NCI-H345 (cell line): ENCODE measurements at places on chromosomes 13 and 19.
A peak's percentile ranks its signal among the peaks of the same experiment; 100 is the strongest.

DNA sequence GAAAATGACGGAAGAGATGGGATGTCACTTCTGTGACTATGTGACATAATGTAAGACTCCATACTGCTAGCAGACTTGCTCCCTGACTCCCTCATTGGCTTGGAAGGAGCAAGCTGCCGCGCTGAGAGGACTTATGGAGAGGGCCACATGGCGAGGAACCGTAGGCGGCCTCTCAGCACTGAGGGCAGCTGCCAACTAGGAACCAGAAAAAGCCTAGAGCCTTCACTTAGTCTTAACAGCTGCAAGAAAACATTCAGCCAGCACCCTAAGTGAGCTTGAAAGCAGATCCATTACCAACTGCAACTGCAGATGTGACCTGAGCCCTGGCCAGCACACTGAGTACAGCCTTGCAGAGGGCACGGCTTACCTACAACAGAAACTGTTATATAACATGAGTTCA lies 33.9 kb downstream of the USP12 start:
- no peak for DNase-seq

GRCh38 chr19:35741203-35741515 lies 1.1 kb downstream of the IGFLR1 start:
- no peak for DNase-seq

DNA sequence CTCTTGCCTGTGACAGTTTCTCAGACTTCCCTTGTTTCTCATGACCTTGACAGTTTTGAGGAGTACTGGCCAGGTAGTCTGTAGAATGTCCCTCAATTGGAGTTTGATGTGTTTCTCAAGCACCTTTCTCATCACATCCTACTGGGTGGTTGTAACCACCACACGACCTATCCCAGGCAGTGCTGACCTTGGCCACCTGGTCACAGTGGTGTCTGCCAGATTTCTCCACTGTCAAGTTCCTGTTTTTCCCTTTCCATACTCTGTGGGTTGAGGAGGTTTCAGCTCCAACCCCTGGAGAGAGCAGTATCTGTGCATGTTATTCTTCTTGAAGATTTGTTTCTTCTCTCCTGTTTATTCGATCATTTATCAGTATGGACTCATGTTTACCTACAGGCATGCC lies 8.4 kb upstream of the UPF3A start:
- no peak for DNase-seq

DNA sequence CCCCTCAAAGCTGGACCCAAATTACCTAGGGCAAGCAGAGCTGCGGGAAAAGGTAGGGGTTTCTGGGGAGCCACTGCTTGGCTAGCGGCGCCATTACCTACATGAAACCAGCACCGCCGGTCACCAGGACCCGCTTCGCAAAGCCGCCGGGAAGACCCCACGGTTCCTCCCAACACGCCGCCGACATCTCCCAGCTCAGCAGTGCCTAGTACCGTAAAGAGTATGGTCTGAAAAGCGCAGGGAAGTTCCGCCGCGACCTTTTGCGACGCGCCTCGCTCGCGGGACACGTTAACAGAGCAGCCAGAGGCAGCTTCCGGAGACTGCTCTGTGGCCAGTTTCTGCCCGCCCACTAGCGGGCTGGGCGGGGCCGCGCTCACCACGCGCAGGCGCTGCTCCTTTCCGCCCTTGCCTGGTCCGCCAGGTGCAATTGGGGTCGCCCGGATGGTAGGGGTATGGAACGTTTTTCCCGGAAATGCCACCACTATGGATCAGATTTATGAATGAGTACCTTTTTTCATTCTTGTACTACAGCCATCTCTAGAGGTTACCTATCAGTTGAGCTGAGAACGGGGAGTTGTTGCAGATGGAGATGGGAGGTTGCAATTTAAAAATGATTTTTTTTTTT lies at the start of gene TGDS:
TGDS (minus strand) TSS at position 203 of the 625 bp plus-strand sequence; CDS start at position 187, 16 bp downstream.
- DNase-seq, result peak; percentile 93

DNA sequence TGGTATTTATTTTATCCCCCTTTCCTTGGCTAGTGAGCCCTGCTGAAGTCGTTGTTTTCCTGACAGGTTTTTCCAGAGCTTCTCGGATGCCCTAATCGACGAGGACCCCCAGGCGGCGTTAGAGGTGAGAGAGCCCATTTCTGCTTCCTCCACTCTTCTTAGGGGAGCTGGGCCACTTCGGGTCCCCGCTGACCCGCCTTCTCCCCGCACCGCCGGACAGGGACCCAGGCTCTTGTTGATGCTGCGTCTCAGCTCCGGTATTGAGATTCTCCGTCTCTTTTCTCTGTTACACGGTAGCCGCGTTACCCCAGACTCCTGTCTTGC lies 306 bp downstream of the SUGT1 start:
- no peak for DNase-seq

- DNase-seq, result peak; percentile 23
Measured at GRCh38 chr19:21848706-21849105, 12.7 kb upstream of the ZNF43 start.

- DNase-seq, result no peak
Measured at GRCh38 chr19:55472463-55472862, 4.0 kb upstream of the ZNF628 start.

DNA sequence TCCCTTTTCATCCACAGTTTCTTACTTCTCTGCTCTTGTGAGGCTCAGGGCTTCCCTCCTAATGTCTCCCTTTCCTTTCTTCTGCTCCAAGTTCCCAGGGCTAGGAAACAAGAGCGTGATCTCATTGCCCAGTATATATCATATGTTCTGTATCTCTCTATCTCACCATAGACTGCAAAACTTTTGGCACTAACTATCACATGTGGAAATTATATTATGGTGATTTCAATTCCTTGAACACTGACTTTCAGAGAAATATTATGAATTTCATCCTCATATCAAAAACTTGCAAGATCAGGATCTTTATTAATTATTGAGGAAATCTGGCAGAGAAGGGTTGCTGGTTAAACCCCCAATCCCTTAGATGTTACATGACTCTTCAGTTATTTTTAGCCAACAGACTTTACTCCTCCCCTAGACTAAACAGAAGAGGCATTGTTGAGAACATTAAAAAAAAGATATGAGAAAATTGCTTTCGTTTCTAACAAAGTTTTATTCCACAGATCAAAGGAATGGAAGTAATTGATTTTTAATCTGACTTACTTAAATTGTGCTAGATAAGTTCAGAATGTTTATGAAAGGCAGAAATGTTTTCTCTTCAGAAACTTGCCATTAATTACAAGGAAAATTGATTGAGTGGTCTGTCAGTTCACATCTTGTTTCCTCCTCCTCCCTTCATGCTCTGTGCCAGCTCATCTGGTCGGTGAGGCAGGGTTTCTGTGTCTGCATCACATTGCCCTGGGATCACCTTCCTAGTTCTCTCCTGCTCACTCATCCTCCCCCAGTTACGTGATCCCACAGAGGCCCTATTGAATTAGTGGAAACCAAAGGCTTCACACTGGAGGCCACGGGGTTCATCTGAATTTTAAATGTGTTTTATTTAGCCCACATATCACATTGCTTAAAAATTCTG lies 378.5 kb downstream of the LMO7 start:
- no peak for DNase-seq

- DNase-seq, result no peak
Measured at GRCh38 chr19:18306888-18307260, 16.0 kb downstream of the LSM4 start.

DNA sequence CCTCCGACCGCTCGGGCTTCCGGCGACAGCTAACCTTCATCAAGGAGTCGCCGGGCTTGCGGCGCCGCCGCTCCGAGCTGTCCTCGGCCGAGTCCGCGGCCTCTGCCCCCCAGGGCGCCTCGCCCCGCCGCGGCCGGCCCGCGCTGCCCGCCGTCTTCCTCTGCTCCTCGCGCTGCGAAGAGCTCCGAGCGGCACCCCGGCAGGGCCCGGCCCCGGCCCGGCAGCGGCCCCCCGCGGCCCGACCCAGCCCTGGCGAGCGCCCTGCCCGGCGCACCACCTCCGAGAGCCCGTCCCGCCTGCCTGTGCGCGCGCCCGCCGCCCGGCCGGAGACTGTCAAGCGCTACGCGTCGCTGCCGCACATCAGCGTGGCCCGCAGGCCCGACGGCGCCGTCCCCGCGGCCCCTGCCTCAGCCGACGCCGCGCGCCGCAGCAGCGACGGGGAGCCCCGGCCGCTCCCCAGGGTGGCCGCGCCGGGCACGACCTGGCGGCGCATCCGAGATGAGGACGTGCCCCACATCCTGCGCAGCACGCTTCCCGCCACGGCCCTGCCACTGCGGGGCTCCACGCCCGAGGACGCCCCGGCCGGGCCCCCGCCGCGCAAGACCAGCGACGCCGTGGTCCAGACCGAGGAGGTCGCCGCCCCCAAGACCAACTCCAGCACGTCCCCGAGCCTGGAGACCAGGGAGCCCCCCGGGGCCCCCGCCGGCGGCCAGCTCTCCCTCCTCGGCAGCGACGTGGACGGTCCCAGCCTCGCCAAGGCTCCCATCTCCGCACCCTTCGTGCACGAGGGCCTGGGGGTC lies 9.6 kb downstream of the C19orf25 start:
- DNase-seq, result no peak

DNA sequence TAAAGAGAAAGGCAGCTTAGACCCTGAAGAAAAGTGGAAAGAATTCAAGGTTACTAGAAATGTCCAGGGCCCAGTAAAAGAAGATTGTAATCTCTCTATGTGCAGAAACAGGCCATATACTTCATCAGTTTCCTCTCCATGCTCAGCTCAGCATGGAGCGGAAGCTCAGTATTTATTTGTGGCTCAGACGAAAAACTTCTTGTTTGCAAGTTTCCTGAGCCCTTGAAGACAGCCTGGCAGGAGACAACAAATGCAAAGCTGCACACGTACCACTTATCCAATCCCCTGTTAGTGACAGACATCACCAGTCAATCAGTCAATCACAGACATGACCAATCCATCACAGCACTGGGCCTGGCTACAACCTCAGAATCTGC lies 8.1 kb upstream of the KLF2 start:
- DNase-seq, result no peak

- DNase-seq, result no peak
Measured at GRCh38 chr19:36574741-36575140, 1.6 kb upstream of the ZNF529 start.

DNA sequence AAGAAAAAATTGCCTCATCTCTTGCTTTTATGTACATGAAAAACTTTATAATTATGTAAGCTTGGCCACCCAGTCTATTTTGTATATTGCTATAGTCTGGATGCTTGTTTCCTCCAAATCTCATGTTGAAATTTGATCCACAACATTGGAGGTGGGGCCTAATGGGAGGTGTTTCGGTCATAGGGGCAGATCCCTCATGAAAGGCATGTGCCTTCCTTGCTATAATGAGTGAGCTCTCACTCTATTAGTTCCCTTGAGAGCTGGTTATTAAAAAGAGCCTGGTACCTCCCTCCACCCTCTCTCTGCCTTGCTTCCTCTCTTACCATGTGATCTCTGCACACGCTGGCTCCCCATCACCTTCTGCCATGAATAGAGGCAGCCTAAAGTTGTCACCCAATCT lies 1005.1 kb downstream of the PCDH9 start:
- DNase-seq, result no peak

DNA sequence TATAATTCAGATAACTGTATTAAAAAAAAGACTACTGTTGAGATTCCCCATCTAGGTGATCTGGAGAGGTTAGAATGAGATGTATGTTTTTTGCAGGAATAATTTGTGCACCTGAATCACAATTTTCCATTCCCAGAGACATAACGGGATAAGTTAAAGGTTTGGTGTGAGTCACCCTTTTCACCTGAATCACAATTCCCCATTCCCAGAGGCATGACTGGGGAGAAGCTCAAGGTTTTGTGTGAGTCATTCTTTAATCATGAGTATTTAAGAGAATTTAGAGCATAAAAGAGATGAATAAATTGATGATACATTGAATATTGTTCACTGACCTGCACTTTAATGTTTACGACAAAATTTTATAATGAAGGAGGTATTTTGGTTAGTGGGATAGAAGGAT lies 9.0 kb downstream of the OR7A5 start:
- no peak for DNase-seq

GRCh38 chr13:35699825-35700510 lies 223.5 kb upstream of the MAB21L1 start:
- no peak for DNase-seq
